ENCODE measurements at places on chromosomes 11 and 22.

GRCh38 chr11:44592125-44592940 is 26.9 kb downstream of the CD82 start:
- no peak for DNase-seq

DNA sequence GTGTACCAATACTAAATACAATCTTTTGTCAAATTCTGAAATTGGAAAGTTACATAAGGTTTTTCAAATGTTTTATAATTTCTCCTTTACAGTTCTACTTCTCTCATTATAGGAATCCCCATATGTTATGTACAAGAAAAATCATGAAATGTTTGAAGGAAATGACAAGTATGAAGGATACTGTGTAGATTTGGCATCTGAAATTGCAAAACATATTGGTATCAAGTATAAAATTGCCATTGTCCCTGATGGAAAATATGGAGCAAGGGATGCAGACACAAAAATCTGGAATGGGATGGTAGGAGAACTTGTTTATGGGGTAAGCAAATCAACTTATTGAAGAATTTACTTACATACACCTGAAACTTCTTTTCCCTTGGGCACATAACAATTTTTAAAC is 103.4 kb downstream of the MSANTD4 start:
- DNase-seq: no peak

DNA sequence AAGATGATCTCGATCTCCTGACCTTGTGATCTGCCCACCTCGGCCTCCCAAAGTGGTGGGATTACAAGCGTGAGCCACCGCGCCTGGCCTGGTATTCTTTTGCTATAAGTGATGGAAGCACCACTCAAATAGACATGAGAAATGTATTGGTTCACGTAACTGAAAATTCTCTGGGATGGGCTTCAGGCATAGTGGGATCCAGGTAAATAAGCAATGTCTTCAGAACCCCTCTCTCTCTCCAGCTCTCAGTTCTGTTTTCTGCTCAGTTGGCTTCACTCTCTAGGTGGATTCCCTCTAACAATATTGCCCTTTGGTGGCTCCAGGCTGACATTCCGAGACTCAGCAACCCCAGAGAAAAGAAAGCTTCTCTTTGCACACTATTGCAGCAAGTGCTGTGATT is 889 bp upstream of the LHFPL7 start:
- DNase-seq: no peak

DNA sequence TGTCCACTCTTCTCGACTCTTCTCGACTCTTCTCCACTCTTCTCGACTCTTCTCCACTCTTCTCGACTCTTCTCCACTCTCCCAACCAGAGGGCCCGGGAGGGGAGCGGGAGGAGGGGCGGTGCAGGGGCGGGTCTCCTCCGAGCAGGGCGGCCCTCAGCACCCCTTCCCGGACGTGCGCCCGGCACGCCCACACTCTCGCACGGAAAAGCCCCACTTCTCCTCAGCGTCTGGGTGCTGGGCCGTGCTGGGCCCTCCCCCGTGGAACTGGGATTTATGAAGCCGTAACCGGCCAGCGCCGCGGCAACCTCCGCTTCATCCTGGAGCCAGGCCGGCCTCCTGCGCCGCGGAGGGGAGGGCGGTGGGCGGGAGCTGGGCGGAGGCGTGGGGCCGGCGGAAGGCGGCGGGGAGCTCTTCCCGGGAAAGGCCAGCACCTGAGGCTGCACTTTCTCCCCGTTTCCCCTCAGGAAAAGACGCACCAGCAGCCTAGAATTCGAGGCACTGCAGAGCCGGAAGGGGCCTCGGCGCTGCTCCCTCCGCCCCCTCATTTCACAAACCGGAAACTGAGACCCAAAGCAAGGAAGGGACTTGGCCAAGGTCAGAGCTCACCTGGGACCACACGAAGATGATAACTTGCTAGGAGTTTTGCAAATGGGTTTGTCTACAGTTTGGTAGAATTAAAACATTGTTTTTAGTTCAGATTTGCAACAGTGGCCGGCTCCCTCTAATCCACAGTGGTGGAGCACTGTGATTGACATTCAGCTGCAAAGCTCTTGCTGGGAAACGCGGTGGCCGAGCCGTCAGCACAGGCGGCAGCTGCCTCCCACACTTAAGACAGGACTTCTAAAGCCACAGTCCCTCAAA is 31.6 kb upstream of the JAM3 start:
- DNase-seq: peak; percentile 65

GRCh38 chr11:15171956-15172355 is 57.2 kb downstream of the INSC start:
- DNase-seq: no peak

- DNase-seq: no peak
Measured at GRCh38 chr11:44566952-44567875, 1.8 kb downstream of the CD82 start.

GRCh38 chr11:11701070-11701469 is 79.3 kb upstream of the GALNT18 start:
- peak; percentile 50 for DNase-seq

GRCh38 chr11:109644152-109644551 is 222.2 kb downstream of the C11orf87 start:
- DNase-seq: peak; percentile 2

DNA sequence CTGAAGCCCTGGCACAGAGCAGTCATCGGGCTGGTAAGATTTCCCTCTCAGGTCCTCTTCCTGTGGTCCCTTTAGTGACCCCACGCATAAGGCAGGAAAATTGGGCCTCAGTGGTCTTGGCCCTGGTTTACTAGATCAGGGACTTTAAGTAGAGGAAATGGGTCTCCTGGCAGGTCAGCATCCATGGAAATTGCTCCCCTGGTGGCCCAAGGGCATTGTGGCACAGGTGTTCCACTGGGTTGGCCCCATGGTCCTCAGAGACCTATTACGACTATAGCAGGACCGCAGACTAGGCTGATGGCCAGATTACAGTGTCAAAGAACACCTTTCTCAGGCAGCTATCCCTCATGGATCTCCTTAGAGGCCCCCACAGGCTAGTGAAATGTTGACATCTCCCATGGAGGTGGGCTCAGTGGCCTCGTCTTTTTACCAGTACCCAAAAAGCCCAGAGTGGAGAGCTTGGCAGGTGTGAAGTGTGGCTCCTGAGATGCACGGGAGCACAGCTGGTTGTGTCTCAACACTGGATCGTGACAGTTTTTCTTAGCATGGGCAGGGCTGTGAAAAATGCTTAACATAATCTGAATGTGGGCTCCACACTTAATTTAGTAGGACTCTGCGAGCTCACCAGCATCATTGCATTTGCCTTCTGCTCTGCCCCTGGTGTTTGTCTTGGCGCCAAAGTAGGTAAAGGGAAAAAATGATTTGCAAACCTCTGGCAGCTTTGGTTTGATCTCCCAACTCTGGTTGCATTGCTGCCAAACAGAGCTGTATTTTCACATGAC is 74.2 kb downstream of the ZBTB16 start:
- DNase-seq: peak; percentile 33

- no peak for DNase-seq
Measured at GRCh38 chr11:59259867-59260475, 47.2 kb upstream of the MPEG1 start.

DNA sequence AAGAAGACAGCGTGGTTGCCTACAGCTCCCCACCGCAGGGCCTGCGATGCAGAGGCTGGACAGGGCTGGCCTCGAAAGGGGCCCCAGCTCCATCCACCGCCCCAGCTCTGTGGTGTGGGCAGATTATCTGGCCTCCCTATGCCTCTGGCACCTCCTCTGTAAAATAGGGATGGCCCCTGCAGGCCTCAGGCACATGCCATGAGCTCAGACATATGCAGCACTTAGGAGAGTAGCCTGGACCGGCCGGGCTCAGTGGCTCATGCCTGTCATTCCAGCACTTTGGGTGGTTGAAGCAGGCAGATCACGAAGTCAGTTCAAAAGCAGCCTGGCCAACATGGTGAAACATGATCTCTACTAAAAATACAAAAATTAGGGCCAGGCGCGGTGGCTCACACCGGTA is 7.4 kb downstream of the APOBEC3D start:
- no peak for DNase-seq

DNA sequence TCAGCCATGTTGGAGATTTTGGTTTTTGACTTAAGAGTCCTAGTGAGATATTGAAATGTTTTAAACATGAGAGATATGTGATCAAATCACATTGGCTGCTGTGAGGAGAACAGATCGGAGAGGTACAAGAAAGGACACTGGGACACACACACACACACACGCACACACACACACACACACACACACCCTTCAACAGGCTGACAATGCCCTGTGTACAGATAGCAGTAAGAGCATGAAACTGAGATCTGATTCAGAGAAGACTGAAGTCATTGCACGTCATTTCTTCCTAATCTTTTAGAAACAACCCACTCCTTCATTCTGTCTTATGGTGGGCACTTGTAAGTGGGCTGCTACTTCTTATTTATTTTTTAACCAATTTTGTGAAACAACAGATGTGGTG is 200.5 kb upstream of the E2F8 start:
- DNase-seq: no peak

- DNase-seq: no peak
Measured at GRCh38 chr11:93783765-93784144, 327 bp upstream of the MED17 start.

- DNase-seq: no peak
Measured at GRCh38 chr11:97296301-97296700, 906.5 kb downstream of the JRKL start.

- peak; percentile 82 for DNase-seq
Measured at GRCh38 chr22:41682033-41682807, 6.4 kb downstream of the SNU13 start.

- DNase-seq: no peak
Measured at GRCh38 chr11:17403980-17404759, 15.7 kb upstream of the KCNJ11 start.

DNA sequence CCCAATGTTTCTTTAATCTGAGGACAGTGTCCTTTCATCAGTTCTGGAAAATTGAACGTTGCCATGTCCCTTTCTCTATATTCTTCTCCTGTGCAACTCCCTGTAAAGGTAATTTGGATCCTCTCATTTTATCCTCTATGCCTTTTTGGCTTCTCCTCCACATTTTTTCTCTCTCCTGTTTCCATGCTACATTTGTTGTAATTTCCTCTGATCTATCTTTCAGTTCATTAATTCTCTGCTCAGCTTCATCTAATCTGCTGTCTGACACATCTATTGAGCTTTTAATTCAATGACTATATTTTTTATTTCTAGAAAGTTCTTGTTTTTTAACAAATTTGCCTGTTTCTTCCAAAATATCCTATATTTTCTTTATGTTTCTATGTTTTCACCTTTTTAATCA is 59.3 kb downstream of the RPUSD4 start:
- no peak for DNase-seq

DNA sequence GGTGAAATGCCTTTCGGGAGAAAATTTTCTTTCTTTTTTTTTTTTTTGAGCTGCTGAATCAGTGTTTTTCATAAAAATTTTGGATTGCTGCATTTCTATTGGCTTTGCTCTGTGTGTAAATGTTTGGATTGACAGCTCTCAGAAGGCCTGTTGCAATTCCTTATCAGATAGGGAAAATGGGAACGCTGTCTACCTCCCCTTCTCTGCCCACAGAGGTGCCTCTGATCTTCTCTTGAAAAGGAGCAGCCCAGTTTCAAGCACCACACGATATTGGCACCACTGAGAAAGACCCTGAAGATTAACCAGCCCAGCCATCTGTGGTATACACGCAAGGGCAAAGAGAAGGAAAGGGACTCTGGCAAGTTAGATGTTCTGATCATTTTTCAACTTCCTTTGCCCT is 1272.2 kb downstream of the LRRC4C start:
- DNase-seq: no peak

- peak; percentile 88 for DNase-seq
Measured at GRCh38 chr22:39738746-39739145, 154.8 kb downstream of the ENTHD1 start.

DNA sequence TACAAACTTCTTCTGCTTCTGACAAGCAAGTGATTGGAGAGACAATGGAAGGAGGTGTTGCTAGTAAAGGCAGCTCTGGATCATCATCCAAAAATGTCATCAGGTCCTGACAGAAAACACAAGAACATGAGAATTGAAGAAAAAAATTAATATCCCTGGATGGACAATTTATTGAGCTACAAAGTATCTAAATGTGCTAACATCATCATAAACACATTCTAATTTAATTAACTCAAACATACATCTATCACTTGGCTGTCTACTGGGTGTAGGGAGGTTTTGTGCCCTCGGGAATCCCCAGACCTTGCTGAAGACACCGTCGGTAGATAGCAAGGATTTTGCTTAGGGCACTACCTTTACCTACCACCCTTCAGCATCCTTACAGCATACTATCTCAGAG is 72.6 kb downstream of the ENTHD1 start:
- no peak for DNase-seq
